GOT3 (cell line): ENCODE measurements at places on chromosomes 13 and 19.

DNA sequence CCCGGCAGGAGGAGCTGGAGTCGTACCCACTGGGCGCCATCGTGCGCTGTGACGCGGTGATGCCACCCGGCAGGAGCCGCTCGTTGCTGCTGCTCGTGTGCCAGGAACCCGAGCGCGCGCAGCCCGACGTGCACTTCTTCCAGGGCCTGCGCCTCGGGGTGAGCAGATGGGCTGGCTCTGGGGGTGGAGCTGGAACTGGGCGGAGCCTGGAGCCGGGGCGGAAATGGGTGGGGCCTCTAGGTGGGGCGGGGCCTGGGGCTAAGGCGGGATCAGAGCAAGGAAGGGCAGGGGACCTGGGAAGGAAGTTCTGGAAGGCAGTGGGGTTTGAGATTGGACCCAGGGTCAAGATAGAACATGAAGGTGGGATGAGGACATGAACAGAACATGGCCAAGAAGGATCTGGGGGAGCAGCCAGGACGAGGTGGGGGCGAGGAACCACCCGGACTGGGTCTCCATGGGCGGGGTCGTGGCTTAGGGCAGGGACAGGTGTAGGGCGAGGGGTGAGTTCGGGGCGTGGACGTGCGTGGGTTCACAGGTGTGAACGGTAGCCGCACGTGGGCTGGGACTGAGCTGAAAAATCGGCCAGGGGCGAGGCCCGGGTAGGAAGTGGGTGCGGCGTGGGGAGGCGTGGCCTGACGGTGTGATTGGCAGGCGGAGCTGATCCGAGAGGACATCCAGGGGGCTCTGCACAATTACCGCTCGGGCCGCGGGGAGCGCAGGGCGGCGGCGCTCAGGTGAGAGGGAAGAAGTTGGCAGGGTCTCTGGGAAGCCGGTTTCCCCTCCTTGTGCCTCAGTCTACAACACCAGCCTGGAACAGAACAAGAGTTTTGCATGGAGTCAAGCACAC lies 4.7 kb downstream of the EPS8L1 start:
- DNase-seq = no peak

- DNase-seq = no peak
These were observed 17.0 kb upstream of the SACS start for GRCh38 chr13:23450340-23451046.

GRCh38 chr13:58495668-58496067 lies 864.1 kb downstream of the PCDH17 start:
- no peak for DNase-seq

- DNase-seq = no peak
These were observed 13.9 kb upstream of the CACNG6 start for GRCh38 chr19:53977429-53977990.

- no peak for DNase-seq
These were observed 1.6 kb upstream of the ZNF497 start for GRCh38 chr19:58364146-58364545.

GRCh38 chr13:20714563-20715329 lies 11.2 kb downstream of the IL17D start:
- peak; percentile 37 for DNase-seq
